ENCODE measurements at places on chromosomes 12 and 14.

GRCh38 chr14:52175982-52176502 lies 91.5 kb upstream of the PTGDR start:
- DNase-seq, result no peak

- no peak for DNase-seq
Observed at GRCh38 chr12:92129609-92130008, 16.0 kb downstream of the BTG1 start.

GRCh38 chr14:32825058-32825457 lies 113.6 kb upstream of the NPAS3 start:
- no peak for DNase-seq

DNA sequence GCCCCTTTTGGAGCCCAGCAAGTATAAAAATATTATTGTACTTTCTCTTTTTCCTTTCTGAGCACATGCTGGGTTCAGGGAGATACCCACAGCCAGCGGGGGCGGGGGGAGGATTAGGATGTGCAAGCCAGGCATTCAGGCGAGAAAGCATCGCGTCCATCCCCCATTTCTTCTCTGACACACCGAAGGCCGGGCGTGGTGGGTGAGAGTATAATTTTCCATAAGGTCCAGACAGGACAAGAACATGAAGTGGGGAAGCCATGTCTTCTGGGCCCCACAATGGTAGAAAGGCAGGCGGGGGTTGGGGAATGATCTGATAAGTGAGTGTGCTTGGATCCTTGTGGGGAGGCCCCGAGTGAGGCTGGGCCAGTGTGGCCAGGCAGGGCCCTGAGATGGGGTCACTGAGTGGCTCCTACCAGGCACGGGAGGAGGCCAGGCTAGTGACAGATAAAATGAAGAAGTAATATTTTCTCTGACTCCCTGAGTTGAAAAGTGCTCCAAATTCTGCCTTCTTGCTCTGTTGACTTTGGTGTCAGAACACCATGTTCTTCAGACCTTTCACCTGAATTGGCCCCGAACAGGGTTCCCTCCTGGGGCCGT lies 10.7 kb upstream of the LRTM2 start:
- no peak for DNase-seq

- DNase-seq, result no peak
Observed at GRCh38 chr12:46406352-46407027, 33.9 kb upstream of the SLC38A2 start.

GRCh38 chr12:121535150-121536053 lies 45.4 kb downstream of the KDM2B start:
- no peak for DNase-seq

- no peak for DNase-seq
Observed at GRCh38 chr14:82778601-82779000, 1244.9 kb upstream of the SEL1L start.

- no peak for DNase-seq
Observed at GRCh38 chr14:44778604-44779003, 183.1 kb downstream of the KLHL28 start.

- peak; percentile 18 for DNase-seq
Observed at GRCh38 chr12:94575024-94575423, 75.3 kb downstream of the TMCC3 start.

DNA sequence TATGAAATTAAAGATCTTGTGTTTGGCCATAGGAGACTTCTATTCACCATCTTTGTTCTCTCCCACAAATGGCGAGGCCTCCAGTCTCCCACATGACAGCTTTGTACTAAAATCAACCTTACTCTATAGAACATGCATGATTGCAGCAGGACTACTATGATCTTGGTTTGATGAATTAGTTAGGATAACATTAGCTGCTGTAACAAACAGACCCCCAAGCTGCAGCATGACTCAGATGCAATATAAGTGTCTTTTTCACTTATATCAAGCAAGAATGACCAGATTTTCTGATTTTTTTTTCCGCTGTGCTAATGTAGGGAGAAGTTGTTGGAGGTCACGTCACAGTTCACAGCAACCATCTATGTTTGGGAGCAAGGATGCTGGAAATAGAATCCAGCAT lies 10.8 kb upstream of the OAS3 start:
- DNase-seq, result no peak

DNA sequence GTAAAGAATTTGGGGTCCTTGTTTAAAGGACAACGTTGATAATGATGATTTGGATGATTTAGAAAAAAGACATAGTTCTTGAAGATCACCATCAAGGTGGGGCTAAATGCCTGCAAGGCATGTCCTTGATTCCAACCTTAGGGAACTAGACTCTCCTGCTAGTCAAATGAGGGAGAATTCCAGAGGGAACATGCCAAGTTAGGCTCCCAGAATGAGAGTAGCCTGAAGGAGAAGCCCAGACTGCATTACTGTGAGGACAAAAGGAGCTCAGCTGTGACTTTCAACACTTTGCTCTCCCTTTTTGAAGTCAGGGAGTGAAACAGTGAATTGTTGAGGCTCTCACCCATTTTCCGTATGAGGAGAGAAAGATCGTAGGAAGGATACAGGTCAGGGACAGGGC lies 95.2 kb upstream of the TBX3 start:
- no peak for DNase-seq

DNA sequence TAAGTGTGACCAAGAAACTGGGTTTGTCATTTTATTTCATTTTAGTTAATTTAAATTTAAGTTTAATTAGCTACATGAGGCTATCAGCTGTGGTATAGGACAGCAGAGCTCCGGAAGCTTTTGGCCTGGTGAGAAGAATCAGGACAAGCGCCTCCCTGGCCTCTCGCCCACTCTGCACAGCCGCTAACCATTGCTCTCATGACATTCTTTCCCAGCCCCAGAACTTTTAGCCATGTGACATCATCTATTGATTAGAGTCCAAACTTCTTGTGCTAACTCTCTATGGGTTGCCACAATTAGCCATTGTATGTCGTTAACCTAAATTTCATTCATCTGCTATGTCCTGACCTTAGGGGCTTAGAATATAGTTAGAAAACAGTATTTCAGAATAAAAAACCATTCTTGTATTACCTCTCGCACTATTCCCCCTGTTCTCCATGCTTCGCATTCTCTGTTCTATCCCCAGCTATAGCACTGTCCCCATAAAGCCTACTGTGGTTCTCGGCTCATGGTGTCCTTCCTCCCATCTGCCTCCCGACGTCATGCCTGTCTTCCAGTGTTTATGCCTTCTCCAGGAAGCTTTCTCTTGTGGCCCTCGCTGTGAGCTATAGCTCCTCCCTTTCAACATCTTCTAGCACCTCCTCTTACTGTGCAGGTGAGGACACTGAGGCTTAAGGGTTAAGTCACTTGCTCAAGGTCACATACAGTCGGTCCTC lies 23.5 kb downstream of the SSH1 start:
- no peak for DNase-seq

- DNase-seq, result no peak
Observed at GRCh38 chr14:82778008-82778590, 1244.4 kb upstream of the SEL1L start.

DNA sequence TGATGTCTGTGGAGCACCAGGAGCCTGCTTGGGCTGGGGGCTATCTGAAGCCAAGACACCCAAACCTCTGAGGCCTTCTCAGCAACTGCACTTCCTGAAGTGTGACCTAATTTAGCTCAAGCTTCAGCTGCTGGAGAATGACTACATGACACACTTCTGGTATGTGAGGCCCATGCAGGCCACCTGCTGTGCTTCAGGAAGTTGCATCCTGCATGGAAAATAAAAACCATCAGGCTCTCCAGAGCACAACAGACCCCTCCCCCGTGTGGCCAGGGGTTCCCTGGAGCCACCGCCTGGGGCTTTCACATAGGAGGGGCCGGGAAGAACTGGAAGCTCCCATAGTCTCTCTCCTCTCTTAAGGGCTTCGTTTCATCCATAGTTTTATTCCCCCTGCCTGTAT lies 217.7 kb downstream of the SLC15A4 start:
- no peak for DNase-seq

GRCh38 chr14:67538501-67538900 lies 5.4 kb downstream of the PLEKHH1 start:
- DNase-seq, result no peak

- no peak for DNase-seq
Observed at GRCh38 chr12:106154751-106155273, 16.1 kb upstream of the NUAK1 start.

- DNase-seq, result no peak
Observed at GRCh38 chr12:4286228-4286627, 12.7 kb downstream of the CCND2 start.

DNA sequence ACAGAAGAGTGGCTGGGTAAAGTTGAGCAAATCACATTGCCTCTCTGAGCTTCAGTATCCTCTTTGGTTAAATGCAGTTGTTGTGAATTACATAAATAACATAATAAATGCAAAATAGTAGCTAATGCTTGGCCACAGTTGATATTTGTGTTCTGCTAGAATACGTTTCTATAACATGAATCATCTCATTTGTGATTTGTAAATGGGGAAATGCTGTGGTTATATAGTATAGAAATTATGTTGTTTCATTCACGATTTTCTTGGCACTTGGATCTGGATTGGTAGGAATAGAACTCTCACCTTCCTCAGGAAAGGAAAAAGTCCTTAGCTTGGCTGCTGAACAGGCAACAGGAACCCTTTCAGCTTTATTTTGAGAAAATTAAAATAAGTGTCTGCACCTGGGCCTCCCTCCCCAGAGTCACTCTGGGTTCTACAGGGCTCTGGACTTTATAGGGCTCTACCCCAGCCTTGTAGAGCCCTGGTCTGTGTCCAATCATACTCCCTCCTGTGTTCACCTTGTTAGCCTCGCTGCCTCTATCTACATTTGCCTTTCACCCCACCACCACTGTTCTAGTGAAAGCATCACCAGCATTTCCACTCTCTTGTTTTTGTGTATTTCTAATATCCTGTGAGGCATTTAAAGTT lies 107.7 kb upstream of the BCAT1 start:
- DNase-seq, result no peak

- DNase-seq, result peak; percentile 30
Observed at GRCh38 chr12:55931780-55932550, 1.0 kb downstream of the DGKA start.

DNA sequence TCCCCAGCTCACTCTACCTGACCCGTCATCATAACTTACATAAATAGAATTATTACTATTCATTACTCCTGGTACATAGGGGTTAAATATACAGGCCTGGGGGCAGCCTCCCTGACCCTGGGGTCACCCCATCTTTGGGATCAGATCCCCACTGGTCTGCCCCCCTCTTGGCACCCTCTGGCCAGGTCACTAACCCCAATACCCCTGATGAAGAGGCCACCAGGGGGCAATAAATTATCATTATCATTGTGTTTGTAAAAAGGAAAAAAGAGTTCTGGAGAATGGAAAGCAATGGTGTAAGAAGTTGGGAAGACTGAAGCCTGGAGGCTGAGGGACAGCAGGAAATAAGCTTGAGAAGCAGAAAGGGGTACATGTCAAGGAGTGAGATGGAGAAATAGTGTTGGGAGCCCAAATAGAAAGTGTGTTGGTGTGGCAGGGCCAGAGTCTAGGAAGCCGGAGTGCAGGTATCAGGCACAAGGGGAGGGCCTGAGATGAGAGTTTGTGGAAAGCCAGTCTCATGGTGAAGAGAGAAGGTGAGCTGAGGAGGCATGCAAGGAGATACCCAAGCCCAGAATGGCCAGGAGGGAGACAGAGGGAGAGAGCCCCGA lies 6.1 kb upstream of the AAAS start:
- no peak for DNase-seq

GRCh38 chr12:4277857-4278256 lies 4.3 kb downstream of the CCND2 start:
- no peak for DNase-seq

- DNase-seq, result no peak
Observed at GRCh38 chr12:93938931-93939330, 209.4 kb upstream of the PLXNC1 start.

- DNase-seq, result no peak
Observed at GRCh38 chr12:80814453-80814852, 97.7 kb downstream of the MYF5 start.

GRCh38 chr14:75993567-75994041 lies 8.0 kb downstream of the IFT43 start:
- no peak for DNase-seq

DNA sequence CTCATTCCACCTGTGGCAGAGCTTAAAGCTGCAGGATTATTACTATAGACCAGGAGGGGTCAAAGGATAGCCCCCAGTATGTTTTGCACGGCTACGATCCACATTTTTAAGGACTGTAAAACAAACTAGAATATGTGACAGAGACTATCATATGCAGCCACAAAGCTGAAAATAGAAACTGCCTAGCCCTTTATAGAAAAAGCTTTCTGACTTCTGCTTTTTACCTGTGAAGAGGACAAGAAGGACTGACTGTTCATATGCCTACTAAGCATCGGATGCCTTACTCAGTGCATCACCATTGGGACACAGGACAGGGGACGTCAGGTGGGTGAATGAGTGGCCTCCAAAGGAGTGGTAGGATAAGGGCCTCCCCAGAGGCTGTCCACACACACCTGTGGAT lies 29.8 kb downstream of the SPTB start:
- DNase-seq, result no peak

DNA sequence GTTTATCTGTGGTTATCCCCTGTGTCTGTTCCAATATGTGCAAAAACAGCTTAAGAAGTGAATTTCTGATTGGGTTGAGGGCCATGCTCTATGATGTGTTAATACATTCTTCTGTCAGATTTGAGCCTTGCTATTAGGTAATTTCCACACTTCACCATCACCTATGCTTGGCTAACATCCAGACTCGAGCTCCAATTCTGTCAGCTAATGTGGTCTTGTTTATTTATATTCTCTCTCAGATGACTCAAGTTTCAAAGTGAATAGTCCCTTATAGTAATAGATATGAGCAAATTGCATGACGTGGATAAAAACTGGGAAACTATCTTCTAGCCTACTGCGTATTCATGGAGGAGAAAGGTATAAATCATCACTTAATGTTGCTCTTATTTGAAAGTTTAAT lies 451.3 kb downstream of the SNAPC1 start:
- no peak for DNase-seq

DNA sequence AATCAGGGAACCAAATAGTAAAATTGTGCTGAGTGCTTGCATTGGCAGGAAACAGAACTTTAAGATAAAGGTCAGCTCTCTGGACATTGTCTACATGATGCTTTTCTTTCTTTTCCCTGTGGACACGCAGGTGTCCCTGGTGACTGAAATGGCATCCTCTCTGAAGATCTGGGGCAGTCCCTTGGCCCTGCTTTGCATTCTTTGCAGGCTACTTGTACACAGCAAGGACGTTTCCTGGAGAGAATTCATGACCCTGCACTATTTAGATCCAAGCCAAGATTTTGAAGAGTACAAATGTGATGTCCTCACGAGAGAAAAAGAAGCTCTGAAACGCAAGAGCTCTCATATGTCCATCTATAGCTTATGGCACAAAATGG lies 11.3 kb upstream of the EDDM3A start:
- no peak for DNase-seq

DNA sequence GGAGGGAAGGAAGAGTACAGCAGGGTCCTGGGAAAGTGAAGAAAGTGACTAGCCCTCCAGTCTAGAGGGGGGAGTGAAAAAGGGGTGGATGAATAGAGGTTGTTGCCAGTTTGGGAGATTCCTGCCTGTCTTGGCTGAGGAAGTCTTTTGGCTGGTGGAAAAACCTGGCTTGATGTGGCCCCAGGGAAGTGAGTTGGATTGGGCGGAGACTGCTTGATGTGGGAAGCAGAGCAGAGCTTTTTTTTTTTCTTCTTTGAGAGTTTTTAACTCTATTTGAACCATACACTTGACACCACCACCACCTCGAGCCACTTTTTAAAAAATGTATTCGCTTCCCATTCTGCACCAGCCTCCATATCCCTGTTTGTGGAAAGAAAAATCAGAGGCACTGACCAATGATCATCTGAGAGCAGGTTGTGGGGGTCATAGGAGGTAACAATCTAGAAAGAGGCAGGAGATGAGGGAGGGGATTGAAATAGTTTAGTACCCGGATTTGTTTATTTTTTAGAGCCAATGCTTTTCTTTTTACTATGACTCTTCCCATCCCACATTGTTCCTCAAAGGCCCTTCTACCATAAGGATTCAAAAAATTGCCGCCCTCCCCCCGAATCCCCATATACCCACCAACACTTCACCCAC lies 690 bp upstream of the DTX3 start:
- DNase-seq, result no peak
